Activated CD8-positive, alpha-beta T cell treated with anti-CD3 and anti-CD28 coated beads, Interleukin-2, amount 10 ng/mL, durations not matched to agents 7 days and 5 days (primary cell): ENCODE measurements at places on chromosomes 6 and 20.

GRCh38 chr6:87356181-87356580 is 11.6 kb downstream of the C6orf163 start:
- DNase-seq, result no peak

- DNase-seq, result peak; percentile 64
Measured at GRCh38 chr6:24666097-24666640, 530 bp downstream of the TDP2 start.

DNA sequence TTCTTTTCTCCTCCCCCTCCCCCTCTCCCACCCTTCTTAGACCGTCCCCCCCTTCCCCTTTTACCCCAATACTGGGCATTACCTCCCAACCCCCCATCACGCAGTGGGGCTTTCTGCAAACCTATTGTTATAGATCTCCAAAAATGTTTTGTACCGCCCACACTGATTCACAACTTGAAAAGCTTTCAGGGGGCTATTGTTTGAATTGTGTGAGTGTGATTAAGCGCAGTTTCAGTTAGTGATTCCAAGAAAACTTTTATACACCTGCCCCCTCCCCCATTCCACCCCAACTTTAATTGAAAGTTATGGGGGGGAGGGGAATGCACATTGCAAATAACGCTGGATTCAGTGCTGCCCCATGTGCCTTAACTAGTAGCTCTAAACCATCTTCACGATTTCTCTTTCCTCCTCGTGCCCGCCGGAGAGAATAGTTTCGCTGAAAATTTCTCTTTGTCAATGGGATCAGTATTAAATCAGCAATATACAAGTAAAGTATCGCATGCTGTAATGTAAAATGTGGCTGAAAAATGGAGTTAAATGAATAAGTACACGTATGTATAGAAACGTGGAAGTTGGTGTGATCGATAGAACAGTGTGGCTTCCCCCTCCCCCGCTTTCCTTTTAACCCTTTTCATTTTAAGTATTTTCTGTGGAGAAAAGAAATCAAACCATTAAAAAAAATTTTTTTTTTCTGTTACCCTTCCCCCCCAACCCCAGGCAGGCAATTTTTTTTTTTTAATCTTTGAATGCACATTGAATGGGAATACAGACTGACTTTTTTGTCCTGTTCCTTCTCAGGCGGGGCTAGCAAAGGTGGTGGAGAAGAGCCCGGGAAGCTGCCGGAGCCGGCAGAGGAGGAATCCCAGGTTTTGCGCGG is 632 bp downstream of the LIN28B start:
- DNase-seq, result no peak

GRCh38 chr6:117503211-117503610 is 20.7 kb downstream of the DCBLD1 start:
- no peak for DNase-seq

DNA sequence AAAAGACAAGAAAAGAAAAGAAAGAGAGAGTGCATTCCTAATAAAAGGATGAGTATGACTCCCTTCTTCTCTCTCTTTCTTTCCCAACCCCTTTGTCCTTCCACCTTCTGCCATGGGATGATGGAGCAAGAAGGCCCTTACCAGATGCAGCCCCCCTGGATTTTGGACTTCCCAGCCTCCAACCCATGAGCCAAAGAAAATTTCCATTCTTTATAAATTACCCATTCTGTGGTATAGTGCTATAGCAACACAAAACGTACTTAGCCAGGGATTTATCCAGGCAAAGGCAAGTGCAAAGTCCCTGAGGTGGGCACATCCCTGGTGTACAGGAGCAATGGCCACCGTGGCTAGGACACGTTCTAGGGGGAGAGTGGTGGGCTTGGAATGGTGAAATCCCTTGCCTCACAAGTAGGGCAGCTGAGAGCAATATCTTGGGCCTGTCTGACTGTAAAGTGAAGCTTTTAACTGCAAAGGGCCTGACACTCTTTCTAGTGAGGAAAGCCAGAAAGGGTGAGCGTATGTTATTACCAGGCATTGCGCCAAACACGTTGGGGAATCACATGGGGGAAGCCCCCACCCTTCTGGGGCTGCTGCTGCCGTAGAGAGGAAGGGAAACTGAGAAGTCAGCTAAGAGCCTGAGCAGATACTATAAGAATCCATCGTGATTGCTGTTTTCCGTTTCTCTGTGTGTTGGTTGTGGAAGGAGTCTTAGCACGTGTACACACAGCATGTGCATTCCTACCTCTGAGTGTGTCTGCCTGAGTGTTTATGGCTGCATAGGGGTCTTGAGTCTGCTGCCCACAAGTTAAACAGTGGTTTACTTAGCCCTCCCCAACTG is 50.7 kb upstream of the SIRPA start:
- DNase-seq, result no peak

DNA sequence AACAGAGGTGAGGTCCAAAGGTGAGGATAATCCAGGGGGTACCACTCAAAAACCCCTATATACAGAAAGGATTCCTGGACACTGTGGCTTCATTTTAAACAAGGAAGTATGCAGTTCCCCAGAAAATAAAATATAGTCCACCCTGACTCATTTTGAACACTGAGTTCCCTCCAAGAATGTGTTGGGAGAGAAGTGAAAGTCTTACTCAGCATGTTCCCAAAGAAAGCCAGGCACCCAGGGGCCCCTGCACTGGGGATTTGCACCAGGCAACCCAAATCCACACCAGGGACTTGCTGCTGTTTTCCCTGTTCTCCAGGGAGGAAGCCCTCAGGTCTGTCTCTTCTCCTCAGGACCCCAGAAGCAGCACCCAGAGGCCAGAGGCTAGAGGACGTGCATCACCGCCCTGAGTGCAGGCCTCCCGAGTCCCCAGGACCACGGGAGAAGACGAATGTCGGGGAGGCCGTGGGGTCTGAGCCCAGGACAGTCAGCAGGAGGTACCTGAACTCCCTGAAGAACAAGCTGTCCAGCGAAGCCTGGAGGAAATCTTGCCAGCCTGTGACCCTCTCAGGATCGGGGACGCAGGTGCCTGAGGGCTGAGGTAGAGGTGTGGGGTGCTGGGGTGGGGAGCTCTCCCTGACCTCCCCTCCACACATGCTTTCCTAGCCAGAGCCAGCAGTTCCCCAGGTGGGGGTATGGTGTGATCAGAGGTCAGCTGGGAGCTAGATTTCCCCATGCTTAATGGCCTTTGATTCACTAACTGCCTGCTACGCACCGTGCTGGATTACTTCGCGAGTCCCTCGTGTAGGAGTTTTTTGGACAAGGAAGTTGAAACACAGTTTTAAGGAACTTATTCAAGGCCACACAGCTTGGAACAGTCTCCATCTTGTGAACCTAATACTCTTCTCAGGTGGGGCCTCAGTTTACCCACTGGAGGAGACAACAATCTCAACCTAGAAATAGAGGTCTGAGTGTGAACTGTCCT is 3.3 kb downstream of the FGD2 start:
- DNase-seq, result no peak

DNA sequence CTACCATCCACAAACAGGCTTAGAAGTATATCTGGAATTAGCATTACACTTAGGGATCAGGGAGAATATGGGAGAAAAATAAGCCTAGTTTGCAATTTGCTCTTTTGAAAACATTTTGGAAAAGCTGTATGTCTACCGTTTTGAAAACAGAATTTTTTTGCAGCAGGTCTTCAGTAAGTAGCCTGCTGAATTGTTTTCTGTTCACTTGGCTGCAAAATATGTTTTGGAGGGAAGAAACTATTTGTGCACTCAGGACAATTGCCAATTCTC is 39.6 kb downstream of the ILRUN start:
- DNase-seq, result no peak

DNA sequence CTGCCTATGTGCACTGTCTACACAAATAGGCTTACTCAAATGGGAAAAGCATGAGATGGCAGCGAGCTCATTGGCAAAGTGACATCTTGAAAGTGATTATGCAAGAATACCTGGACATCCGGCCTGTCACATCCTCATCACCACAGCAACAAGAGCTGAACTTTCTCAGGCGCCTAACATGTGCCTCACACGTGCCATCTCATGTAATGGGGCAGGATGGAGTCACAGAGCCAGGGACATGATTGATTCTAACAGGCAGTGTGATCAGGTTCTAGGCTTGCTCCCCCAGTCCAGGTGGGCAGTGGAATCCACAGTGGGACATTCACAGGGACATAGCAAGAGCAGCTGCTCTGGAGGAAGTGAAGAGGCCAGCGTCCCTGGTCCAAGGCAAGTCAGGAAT is 192.3 kb upstream of the SSTR4 start:
- no peak for DNase-seq

- no peak for DNase-seq
Measured at GRCh38 chr6:32097364-32097763, 11.8 kb downstream of the TNXB start.

DNA sequence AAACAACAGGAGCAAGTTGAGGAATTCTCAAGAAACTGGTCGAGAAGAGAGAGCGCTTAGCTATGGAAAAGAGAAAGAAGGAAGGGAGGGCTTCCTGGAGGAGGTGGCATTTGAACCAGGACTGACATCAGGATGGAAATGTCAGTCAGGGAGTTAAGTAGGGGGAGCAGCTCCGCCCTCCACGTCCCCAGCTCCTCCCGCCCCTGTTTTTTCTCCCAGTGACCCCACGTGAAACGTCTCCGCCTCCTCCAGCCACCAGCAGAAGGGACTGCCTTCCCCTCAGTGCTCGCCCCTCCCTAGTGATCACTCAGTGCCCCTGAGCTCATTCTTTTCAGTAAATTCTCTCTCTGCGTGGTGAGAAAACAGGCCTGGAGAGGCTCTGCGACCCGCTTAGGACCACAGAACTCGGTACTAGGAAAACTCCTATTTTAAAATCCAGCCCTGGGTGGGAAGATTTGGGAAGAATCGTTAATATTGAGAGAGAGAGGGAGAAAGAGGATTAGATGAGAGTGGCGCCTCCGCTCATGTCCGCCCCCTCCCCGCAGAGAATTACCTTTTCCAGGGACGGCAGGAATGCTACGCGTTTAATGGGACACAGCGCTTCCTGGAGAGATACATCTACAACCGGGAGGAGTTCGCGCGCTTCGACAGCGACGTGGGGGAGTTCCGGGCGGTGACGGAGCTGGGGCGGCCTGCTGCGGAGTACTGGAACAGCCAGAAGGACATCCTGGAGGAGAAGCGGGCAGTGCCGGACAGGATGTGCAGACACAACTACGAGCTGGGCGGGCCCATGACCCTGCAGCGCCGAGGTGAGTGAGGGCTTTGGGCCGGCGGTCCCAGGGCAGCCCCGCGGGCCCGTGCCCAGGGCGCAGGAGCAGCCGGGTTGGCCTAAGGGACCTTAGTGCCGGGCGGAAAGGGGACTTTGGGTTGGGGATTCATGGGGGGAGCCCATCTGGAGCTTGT is 4.6 kb downstream of the HLA-DPB1 start:
- DNase-seq, result no peak

DNA sequence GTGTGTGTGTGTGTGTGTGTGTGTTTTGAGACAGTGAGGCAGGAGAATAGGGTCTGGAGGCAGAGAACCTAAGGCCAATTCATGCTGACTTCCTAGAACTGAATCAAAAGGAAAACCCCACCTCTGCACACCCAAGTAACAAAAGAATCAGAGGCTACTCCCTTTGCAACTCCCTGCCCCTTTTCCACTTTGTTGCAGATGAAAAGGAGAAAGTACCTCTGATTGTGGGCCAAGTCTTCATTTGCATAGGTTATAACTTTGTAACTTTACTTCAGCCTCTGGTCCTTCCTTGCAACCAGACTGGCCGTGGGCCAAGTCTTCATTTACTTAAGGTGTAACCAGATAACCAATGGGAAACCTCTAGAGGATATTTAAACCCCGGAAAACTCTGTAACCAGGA is 168.8 kb downstream of the EYA2 start:
- no peak for DNase-seq
